Stimulated activated CD4-positive, alpha-beta T cell treated with anti-CD3 and anti-CD28 coated beads, Interleukin-12 subunit alpha, Interleukin-12 subunit beta, amount 100 ng/mL, for 24 hours (primary cell): ENCODE measurements at places on chromosomes 2 and 18.

DNA sequence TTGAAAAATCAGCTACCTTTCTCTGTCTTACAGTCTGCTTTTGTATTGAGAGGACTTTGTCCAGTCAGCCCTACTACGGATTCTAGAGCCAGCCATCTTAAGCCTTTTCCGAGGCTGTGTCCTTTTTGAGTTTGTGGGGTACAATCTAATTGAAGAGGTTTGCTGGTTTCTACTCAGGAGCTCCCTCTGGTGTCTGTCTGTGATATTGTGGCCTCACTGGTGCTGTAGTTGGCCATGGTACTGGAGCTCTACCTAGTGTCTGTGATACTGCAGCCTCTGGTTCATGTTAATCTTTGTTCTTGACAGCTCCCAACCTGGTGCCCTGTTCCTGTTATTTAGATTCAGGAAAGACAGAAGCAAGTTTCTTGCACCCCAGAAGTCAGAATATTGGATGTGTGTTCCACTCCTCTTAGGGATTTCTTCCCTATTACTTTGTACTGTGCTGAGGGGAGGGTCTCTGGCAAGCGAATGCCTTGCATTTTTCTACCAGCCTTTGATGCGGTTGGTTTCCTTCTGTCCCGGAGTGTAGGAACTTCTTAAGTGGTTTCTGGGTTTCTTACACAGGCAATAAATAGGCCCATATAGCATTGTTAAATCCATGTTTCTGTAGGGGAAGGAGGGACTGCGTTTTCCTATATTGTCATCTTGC lies 78.5 kb downstream of the ACSL3 start:
- peak; percentile 25 for DNase-seq

DNA sequence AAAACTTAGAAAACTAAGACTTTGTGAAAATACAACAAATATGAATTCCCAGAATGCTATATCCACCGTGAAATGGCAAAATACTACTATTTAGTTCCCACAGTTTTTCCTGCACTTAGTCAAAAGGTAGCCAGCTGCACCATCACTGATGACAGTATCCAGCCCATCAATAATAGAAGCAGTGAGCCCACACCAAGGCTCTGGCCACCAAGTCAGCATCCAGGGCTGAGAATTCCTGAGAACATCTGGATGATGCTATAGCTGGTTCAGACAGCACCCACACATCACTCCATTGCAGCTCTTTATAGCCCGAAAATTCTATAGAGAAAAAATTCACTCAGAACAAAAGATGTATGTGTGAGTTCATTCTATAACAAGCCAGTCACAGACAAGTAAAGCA lies 159.1 kb upstream of the SPATS2L start:
- DNase-seq = no peak

GRCh38 chr2:74878551-74878950 lies 44.6 kb downstream of the HK2 start:
- no peak for DNase-seq

- DNase-seq = no peak
These were observed 600.6 kb upstream of the SETBP1 start for GRCh38 chr18:44080054-44080453.

- no peak for DNase-seq
These were observed 1355.4 kb downstream of the LRP1B start for GRCh38 chr2:140775411-140775810.

GRCh38 chr2:72892506-72893173 lies 5.4 kb downstream of the SPR start:
- peak; percentile 36 for DNase-seq

DNA sequence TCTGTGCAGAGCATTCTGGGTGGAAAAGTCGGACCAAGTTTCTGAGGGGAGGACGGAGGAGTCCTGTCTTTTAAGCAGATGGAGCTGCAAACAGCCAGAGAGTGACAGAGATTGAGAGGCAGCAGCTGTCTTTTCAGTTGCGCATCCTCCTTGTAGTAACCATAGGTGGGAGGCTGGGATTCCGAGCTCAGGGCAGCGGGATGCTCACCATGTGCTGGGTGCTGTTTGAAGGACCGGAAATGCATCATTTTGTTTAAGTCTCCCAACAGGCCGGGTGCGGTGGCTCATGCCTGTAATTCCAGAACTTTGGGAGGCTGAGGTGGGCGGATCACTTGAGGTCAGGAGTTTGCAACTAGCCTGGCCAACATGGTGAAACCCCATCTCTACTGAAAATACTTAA lies 93.4 kb downstream of the AGAP1 start:
- DNase-seq = no peak

GRCh38 chr2:120552800-120553481 lies 182.7 kb upstream of the GLI2 start:
- no peak for DNase-seq
